T-helper 1 cell (primary cell): ENCODE measurements at places on chromosomes 1 and 21.

- no peak for DNase-seq
Observed at GRCh38 chr1:221689138-221689537, 52.8 kb downstream of the DUSP10 start.

- DNase-seq, result no peak
Observed at GRCh38 chr21:17987382-17988101, 168.4 kb upstream of the C21orf91 start.

DNA sequence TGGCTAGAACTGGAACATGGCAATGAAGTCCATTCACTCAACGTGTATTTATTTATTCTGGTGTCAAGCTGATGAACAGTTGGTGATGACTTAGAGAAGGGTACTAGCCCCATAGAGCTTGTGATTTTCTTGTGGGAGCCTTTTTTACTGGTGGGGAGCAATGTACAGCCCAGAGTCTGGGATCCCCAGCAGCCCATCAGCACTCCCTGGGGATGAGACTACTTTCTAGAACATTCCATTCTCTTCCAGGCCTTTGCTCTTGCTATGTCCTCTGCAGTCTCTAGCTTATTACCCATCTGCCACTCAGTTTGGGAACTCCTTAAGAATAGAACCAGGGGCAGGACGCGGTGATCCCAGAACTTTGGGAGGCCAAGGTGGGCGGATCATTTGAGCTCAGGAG lies 11.6 kb downstream of the SLC2A1 start:
- no peak for DNase-seq

- no peak for DNase-seq
Observed at GRCh38 chr1:183346276-183346732, 71.9 kb downstream of the NMNAT2 start.

- no peak for DNase-seq
Observed at GRCh38 chr1:27027575-27028250, 15.1 kb upstream of the TENT5B start.

GRCh38 chr21:28743723-28744122 lies 249.0 kb downstream of the LTN1 start:
- no peak for DNase-seq

GRCh38 chr1:19372602-19373001 lies 60.5 kb downstream of the SLC66A1 start:
- no peak for DNase-seq

GRCh38 chr1:239952348-239953308 lies 139.1 kb upstream of the FMN2 start:
- no peak for DNase-seq

DNA sequence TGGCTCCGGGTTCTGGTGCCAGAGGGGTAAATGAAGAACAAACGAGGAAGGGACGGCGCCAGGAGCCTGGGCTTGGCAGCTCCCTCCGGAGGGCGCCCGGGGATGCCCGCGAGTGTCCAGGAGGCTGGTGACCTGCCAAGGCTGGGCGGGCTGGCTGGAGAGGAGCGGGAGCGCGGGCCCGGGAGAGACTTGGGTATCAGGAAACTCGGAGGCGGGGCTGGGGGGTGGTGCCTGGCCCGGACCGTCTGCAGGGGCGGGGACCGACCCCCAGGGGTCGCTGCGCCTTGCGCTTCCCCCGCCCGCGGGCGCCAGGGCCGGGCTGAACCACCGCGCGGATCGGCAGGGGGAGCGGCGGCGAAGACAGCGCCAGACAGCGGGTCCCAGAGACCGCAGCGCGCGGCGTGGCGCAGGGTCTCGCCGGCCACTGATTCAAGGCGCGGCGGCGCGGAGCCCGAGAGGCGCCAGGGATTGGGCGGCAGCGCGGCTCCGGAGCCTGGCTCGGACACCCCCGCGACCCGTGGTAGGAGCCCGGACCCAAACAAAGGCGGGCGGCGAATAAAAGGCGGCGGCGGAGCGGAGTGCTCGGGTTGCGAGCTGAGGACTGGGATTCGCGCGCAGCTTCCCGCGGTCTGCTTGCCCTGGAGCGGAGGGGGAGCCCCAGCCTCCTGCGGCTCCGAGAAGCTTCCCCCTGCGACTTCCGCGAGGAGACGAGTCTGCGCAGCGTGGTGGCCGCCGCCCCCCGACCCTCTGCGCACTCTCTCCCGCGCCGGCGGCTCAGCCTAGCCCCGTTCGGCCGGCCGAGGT lies at the start of gene DISP3:
Gene DISP3 (plus strand): TSS at position 585 of the 804 bp plus-strand sequence. CDS start 21,838 bp downstream, outside the sequence.
- peak; percentile 49 for DNase-seq

- DNase-seq, result no peak
Observed at GRCh38 chr21:14572204-14572780, 26.2 kb upstream of the SAMSN1 start.

- DNase-seq, result no peak
Observed at GRCh38 chr21:15066123-15066575, 1.3 kb upstream of the NRIP1 start.

DNA sequence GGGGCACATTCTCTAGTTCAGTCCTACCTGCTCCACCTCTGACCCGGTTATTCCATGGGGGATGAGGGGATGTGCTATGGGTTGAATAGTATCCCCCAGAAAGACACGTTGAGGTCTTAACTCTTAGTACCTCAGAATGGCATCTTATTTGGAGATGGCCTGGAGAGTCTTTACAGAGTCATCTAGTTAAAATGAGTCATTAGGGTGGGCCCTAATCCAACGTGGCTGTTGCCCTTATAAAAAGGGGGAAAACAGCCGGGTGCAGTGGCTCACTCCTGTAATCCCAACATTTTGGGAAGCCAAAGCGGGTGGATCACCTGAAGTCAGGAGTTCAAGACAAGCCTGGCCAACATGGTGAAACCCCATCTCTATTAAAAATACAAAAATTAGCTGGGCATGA lies 5.7 kb downstream of the TMPRSS3 start:
- DNase-seq, result no peak

- no peak for DNase-seq
Observed at GRCh38 chr1:59219916-59220315, 77.0 kb upstream of the FGGY start.

- DNase-seq, result no peak
Observed at GRCh38 chr1:235892202-235892601, 25.5 kb upstream of the LYST start.

- no peak for DNase-seq
Observed at GRCh38 chr1:229147072-229147471, 123.8 kb upstream of the RAB4A start.
